ENCODE measurements at places on chromosomes 16 and 17. TPM values are rescaled to one million over a fixed set of nuclear protein-coding genes. Genes with fewer than 3 reads are reported as not detected.

Gene KREMEN2
- not detected for total RNA-seq

Gene GDPD3
- 10.2 TPM for total RNA-seq

Gene ZFP90
- total RNA-seq, result 32.6 TPM

Gene NT5C3B
- total RNA-seq, result 25.6 TPM

Gene PRSS21
- total RNA-seq, result 4.3 TPM

Gene LGALS9C
- total RNA-seq, result 0.22 TPM

Gene TNFRSF17
- 10.6 TPM for total RNA-seq

Gene KRT16
- not detected for total RNA-seq

Gene NAT9
- total RNA-seq, result 48.4 TPM

Gene CD300E
- total RNA-seq, result 5.3 TPM

Gene TLCD3B
- not detected for total RNA-seq

Gene CEP95
- total RNA-seq, result 38.8 TPM

Gene SPN
- total RNA-seq, result 32.6 TPM

All from spleen (tissue), 13 donors.